ENCODE measurements at places on chromosomes 11 and 22.
A peak's percentile ranks its signal among the peaks of the same experiment; 100 is the strongest.

DNA sequence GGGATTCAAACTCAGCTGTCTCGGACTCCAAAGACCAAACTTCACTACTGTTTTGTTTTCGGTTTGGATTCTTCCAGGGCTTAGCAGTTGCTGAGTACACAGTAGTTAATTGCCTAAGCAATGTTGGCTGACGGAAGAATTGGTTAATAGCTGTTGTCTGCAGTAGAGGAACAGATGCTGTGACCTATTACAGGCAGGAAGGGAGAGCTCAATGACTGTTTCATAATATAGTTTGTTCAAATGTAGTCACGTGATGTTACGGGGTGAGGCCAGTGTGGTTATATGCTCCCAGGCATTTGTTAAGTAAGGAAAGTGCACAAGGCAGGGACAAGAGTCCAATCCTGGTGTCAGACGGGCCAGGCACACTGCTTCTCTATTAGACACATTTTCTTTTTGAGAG is 222.6 kb upstream of the CCDC90B start:
- no peak for DNase-seq

GRCh38 chr11:15341587-15341986 is 226.9 kb downstream of the INSC start:
- DNase-seq: no peak

DNA sequence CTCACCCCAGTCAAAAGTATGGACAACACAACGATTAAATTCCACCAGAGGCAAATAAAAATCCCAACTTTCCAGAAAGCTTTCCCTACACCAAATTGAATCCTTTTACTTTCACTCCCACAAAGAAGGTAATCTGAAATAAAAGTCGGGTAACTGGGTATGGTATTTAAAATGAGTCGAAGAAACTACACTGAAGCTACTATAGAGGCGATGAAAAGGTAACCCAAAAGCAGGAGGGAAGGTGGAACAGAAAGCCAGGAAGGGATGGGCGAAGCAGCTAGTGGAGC is 1.1 kb downstream of the PICALM start:
- DNase-seq: no peak

- DNase-seq: no peak
Observed at GRCh38 chr11:61832754-61833153, 4.7 kb downstream of the FADS2 start.

GRCh38 chr11:28535677-28536076 is 427.5 kb downstream of the METTL15 start:
- DNase-seq: no peak

DNA sequence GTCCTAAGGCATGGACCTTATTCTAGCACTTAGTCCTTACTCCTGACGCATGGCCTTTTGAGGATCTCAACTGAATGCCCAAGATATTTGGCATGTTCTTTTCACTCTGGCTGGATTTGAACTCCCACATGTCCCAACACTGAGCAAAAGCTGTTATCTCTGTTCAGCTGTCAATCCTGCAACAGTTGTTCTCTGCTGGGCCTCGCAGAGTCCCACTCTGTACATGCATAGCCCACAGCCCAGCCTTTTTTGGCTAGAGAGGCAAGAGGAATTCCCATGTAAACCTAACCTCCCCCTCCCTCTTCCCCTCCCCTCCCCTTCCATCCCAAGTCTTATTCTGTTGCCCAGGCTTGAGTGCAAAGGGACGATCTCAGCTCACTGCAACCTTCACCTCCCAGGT is 21.8 kb upstream of the DRG1 start:
- no peak for DNase-seq

DNA sequence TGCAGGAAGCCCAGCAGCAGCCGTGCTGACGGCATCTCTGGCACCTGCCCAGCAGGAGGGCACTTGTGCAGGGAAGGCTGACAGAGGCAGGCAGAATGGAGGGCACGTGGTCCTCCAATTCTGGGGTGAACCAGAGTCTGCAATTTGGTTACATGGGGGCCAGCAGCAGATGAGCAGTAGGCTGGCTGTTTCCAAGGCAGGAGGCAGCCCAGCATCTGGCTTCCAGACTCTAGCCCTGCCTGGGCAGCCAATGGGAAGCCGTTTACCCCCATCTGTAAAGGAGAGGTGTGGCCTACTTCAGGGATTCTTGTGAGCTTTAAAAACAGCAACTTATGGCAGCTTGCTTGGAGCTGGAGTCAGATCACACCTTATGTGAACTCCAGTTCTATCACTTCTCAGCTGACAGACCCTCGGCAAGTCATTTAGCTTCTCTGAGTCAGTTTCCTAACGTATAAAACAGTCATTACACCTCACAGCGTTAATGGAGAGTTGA is 27.9 kb upstream of the RASL10A start:
- DNase-seq: peak; percentile 25

DNA sequence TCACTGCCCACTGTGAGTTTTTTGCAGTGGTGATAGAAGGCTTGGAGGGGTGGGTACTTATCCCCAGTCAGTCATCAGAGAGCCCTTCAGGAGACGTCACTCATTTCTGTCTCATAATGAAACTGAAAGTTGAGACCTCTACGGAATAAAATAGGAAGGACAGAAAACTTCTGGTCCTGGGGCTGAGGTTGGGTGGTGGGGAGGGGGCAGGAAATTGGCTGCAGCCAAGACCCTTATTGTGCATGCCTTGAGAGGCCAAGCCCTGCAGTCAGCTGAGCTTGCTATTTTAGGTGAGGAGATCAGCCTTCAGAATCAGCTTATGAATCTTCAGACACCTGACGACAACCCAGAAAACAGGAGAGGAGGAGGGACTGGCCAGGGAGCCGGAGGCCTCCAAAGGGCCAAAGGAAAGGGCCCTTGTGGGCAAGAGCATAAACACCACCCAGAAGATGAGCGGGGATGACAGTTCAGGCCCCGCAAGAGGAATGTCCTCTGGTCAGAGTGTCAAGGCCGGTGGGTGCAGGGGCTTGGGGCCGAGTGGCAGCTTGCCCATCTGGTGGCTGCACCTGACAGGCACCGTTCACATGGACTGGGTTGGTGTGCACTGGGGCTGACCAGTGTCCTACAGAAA is 17.9 kb upstream of the ADA2 start:
- DNase-seq: no peak

DNA sequence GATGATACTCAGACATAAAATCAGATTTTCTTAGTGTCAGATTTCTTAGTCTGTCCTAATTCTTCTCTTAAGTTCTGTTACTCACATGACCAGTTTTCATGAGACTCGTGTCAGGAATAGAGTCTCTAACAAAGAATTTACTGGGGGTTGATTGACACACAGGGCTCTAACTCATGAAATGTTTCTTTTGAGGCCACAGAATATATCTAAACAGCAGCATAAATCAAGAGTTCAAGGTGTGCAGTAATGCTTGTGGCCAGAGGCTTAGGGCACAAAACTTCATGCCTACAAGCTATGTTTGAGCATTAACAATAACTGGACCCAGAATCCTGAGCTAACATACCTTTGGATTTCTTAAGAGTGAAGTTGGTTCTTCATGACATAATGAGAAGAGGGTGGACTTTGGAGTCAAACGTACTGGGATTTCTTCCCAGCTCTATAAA is 237.2 kb downstream of the DDX10 start:
- no peak for DNase-seq

DNA sequence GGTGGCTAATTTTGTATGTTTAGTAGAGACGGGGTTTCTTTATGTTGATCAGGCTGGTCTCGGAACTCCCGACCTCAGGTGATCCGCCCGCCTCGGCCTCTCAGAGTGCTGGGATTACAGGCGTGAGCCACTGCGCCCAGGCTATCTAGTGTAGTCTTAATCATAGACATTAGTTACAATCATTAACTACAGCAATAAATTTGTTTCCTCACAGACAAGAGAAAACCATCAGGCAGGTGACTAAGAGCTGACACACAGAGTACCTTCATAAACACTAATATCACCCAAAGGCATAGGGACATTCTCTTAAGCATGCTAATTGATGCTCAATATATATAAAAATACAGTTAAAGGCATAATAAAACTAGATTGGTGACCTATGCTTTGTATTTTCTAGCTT is 19.4 kb downstream of the SDHD start:
- no peak for DNase-seq

DNA sequence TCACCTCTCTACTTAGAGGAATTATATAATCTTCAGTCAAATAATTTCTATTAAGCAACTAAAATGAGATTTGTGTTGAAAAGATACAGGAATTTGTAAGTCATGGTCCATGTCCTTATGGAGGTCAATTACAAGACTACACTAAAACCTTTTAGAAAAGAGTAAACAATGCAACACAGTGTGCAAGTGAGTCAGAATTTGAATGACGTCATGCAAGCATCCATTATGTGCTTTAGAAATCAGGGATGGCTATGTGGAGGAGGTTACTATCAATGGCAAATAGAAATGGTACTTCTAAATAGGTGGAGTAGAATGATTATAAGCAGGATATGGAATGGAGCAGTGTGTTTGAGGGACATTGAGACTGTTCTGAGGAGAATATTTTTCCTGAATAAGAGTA is 16.6 kb downstream of the OR10D3 start:
- DNase-seq: no peak

GRCh38 chr22:23537416-23537815 is 42.7 kb downstream of the IGLL1 start:
- DNase-seq: no peak

DNA sequence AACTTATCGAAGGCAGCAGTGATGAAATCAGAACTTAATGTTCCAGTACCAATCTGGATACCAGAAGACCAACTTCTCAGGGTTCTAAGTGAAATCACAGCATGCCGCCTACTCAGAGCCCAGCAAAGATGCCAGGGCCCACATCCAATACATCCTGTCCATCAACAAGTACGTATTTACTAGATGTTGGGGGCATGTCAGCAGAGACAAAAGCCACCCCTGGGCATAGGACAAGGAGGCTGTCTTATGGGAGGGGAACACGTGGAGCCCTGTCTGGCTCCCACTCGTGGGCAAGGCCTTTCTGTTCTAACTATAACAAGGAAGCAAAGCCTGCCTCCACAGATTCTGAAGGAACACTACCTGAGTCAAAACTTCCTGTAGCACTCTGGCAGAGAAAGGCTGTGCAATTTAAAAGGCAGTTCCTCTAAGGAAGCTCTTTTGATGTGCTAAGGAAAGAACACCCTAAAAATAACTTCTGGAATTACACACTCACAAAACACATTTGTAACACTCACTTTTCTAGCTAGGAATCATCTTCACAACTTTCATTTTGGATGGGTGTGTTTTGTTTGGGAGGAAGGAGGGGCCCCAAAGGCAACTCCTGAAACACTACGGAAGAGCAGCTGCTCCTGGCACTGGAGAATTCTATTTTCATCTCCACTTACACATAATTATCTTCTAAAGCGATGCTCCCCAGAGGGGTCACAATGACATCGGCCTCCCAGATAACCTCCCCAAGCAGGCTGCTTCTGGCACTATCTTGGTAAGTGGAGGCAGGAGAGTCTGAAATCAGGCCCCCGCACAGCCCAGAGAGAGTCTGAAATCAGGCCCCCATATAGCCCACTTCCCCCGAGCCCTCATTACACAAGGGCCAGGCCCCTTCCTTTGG is 14.2 kb downstream of the SMCO4 start:
- no peak for DNase-seq

DNA sequence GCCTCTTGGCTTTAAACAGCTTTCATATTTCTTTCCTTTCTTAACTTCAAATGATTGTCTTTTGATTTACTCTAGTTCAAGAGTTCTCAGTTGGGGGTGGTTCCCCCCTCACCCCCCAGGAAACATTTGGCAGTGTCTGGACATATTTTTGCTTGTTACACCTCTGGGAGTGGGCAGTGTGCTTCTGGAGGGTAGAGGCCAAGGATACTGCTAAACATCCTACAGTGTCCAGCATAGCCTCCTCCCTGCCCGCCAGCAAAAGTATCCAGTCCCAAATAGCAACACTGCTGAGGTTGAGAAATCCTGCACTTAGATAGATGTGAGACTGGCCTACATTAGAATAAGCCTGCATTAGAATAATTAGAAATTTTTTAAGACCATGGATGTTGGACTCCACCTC is 3.2 kb downstream of the PPP6R3 start:
- no peak for DNase-seq

GRCh38 chr11:72962084-72962483 is 147.9 kb downstream of the ATG16L2 start:
- DNase-seq: no peak

GRCh38 chr11:85132851-85133585 is 494.1 kb downstream of the DLG2 start:
- DNase-seq: no peak

GRCh38 chr11:133810766-133811165 is 34.5 kb downstream of the SPATA19 start:
- no peak for DNase-seq

DNA sequence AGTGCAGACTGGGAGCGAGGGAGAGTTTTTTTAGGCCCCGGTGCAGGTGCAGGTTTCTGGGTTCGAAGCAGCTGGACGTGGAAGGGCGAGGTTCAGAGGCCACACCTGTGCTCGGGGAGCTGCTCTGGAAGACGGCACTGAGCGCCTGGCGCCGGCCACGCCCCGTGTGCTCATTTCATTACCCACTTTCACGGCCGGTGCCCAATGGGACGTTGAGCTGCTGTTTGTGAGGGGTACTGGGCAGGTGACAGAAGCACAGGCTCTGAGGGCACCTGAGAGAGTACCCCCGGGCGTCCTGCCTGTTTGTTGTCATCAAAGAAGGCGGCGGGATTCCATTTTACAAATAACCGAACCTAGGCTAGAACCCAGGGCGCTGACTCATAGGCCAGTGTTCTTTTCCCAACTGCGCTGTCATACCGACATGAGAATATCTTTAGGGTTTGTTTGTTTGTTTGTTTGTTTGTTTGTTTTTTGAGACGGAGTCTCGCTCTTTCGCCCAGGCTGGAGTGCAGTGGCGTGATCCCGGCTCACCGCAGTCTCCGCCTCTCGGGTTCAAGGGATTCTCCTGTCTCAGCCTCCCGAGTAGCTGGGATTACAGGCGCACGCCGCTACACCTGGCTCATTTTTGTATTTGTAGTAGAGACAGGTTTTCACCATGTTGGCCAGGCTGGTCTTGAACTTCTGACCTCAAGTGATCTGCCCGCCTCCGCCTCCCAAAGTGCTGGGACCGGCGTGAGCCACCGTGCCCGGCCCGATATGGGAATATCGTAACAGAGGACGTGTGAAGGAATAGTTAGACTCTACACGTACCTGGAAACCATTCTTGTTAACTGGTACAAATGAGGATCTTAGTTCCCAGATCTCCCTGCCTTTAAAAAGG is 16.6 kb upstream of the SPTBN2 start:
- DNase-seq: no peak

DNA sequence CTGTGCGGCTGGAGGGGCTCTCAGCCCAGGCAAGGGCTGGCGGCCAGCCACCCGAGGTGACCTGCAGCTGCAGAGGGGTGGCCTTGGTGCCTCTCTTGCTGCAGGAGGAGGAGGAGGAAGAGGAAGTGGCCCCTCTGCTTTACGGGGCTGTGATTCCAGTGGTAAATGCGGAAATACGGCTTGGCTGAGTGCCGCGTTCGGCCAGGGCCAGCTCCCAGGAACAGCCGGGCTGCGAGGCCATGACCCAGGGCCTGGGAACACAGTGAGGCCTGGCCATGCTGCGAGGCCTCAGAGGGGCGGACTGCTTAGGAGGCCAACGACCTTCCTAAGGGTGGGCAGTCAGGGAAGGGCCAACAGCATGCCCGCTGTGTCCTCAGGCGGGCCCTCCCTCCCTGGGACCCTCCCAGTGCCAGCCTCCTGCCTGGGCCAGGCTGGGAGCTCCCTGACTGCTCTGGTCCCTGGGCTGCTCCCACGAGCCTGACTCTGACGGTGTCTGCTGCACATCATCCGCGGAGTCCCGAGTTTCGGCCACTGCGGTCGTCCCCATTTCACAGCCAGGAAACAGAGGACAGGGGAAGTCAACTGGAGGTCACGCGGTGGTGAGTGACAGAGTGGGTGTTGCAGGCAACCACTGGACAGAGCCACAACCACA is 20.8 kb upstream of the PPARA start:
- DNase-seq: no peak

Data from nucleus accumbens (tissue), 56 donors.